Fibroblast of the aortic adventitia (primary cell): ENCODE measurements at places on chromosomes 7 and 10. TPM values are rescaled to one million over a fixed set of nuclear protein-coding genes. Genes with fewer than 3 reads are reported as not detected.

The AKR1C8 gene
- not detected in 2 replicates for total RNA-seq

The GIMAP6 gene
- 0.18 and 0.74 TPM in 2 replicates for total RNA-seq

The IRF5 gene
- total RNA-seq = not detected in 2 replicates

The CDHR3 gene
- 14.0 and 19.6 TPM in 2 replicates for total RNA-seq

The DNAJC12 gene
- total RNA-seq = 1.1 and 14.9 TPM in 2 replicates

The ZNF487 gene
- 6.1 and 36.5 TPM in 2 replicates for total RNA-seq

The ASIC3 gene
- 0.18 TPM in 1 of 2 replicates, not detected in the other for total RNA-seq

- peak; percentile 88 for DNase-seq
Measured at GRCh38 chr7:32958046-32959025, 1.1 kb downstream of the FKBP9 start.

GRCh38 chr7:138720286-138720685 lies 19.1 kb upstream of the SVOPL start:
- no peak for DNase-seq

DNA sequence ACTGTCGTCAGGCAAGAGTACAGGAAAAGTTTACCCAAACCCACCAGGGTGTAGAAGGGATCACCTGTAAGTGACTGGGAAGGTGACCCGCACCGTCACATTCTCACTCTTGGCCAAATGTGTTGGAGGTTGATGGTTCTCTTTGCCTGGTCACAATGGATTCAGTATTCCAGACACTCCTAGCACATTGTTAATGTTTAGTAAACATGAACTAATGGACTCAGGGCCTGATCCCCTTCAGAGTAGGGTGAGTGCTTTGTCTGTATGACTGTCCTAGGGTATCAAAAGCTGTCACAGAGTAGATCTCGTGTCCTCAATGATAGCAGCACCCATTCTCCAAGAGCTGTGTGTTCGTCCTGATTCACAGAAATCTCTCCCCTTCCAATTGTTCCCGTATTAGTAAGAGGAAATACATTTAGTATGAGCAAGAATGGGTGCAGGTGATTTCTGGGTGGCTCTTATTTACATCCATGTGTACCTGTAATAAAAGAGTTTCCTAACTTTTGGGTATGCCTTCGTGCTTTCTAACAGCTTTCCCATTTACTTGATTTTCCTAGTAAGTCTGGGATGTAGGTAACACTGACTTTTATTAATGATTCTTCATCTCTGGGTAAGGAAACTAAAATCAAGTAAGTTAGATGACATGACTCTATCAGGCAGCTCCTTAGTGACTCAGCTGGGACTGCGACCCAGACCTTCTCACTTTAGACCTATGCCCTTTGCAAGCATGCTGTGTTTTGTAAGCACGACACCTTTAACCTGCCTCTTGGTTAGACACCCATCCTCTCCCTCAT lies 4.7 kb downstream of the EEPD1 start:
- no peak for DNase-seq

GRCh38 chr7:90201500-90202195 lies 9.9 kb upstream of the STEAP2 start:
- no peak for DNase-seq

- no peak for DNase-seq
Measured at GRCh38 chr10:117553142-117553814, 10.7 kb downstream of the EMX2 start.

DNA sequence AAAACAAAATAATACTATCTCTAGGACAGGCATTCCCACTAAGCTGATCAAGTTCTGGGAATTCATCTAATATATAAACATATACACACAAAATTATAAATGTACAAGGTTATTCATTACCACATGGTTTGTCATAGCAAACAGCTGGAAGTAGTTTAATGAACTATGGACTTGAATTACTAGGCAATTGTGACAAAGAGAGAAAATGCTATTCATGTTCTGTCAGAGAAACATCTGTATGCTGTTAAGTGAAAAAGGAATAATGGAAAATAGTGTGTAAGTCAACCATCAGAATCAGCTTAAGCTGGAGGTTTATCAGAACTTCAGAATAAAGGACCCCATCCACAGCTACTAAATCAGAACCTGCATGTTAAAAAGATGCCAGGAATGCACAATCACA lies 2.8 kb downstream of the ZNF248 start:
- peak; percentile 12 for DNase-seq

- DNase-seq = no peak
Measured at GRCh38 chr10:46091828-46092523, 45.9 kb upstream of the MSMB start.

DNA sequence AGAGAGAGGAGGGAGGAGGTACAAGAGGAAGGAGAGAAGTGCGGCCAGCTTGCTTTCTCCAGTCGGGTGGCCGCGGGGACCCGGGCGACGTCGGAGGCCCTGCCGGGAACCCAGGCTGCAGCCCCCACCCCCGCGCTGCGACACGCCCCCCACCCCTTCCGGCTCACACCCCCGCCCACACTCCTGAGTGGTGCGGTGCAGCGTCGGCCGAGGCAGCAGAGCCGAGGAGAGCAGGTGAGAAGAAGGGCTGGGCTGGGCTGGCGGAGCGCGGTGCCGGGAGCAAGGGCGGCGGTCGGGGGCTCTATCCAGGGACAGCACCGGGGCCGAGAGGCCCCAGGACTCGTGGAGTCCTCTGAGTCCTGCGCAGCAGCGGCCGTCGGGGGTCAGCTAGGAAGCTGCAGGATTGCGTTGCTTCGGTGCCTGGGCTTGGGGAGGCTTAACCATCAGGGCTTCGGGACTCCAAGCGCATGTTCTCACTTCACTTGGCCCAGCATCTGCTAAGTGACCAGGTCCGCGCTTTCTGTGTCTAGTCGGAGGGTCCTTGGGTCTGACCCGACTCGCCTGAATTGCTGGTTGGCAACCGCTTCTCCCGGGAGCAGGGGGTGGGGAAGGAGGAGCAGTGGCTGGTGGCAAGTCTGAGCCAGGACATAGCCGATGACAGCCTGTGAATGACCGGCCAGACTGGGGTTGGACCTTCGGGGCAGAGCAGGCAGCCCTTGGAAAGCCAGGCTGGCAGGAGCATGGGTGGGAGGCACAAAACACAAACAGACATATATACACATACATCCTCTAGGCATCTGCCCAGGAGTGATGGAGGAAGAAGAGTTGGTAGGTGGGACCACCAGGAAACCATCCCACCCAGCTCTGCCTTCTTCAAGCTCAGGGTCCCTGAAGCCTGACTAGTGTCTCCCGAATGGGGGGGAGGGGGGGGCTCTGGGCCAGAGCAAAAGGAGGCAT lies 683 bp downstream of the CHAT start:
- no peak for DNase-seq

- DNase-seq = peak; percentile 26
Measured at GRCh38 chr10:100730725-100731406, 14.5 kb upstream of the PAX2 start.

DNA sequence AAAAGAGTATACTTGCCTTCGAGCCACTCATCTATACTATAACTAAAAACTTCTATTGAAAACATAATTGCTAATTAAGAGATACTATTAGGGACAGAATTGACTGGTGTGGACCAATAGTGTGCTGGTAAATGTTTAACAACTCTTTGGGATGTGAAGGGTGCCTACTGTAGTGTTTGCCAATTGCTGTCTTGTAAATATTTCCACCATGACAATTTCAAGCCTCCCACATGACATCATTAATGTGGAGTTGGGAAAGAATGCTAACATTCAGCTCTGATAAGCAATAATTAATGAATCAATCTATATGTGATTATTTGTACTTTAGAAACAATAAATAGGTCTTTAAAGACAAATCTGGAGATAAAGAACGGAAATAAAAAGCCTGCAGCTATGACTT lies 136.8 kb downstream of the DGKB start:
- DNase-seq = no peak

- peak; percentile 90 for DNase-seq
Measured at GRCh38 chr10:103448746-103449145, 3.4 kb downstream of the CALHM2 start.

DNA sequence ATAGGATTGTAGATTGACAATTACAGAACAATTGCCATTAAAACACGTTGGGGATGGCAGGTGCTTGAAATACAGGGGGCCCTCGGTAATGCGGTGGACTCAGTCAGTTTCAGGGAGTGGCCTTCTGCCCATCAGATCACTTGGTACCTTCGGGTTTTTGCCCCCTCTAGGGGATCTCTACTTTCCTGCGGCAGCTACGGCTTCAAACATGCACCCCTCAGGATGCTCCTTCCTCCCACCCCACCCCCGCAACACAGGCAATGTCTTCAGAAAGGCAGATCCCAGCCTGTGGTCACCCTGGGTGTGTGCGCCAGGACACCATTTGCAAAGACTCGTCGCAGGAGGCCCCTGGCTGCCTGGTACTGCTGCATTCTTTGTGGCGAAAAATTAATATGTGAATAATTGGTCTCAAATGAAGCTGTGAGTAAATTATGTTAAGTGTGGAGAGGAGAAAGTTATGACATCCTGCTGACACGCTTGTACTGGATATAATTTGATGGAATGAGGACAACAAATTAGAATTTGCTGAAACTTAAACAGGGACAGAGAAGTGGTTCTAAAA lies 431.0 kb upstream of the MKI67 start:
- no peak for DNase-seq

DNA sequence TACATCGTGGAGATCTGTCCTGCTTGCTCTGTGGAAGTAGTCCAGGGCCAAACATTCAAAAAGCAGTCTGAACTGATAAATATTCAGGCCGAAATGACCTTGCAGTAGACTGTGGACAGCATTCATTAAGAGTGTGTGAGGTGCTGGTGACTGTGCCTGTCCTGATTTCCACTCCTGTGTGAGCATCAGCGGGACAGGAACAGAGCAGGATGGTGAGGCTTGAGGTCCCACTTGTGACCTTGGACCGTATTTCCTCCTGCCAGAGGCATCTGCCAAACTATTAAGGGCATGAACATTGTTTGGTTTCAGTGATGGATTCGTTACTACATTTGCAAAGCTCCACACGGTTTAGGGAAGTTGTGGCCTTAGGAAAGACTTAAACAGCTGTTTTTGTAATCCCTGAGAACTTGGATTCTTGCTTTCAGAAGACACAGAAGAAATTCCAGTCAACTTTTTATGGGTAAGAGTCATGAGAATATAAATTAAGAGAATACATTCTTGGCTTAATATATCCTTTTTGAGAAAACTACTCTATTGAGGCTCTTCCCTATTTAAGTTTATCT lies 32.8 kb downstream of the CCNY start:
- DNase-seq = peak; percentile 38

DNA sequence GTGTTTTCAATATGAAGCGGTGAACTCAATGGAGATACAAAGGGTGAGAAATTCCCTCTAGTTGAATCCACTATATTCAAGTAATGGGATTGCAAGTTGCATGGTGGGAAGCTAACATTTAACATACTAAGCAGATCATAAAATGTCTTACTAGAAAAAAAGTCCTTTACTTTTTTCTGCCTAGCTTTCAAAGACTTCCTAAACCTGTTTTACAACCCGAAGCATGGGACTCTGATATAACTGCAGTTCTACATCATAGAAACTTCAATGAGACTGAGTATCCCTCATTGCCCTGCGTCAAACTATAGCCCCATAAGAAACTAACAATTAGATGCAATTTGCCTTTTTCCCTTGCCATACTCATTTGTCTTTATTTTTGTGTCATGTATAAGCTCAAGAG lies 179.9 kb downstream of the RTKN2 start:
- DNase-seq = no peak

DNA sequence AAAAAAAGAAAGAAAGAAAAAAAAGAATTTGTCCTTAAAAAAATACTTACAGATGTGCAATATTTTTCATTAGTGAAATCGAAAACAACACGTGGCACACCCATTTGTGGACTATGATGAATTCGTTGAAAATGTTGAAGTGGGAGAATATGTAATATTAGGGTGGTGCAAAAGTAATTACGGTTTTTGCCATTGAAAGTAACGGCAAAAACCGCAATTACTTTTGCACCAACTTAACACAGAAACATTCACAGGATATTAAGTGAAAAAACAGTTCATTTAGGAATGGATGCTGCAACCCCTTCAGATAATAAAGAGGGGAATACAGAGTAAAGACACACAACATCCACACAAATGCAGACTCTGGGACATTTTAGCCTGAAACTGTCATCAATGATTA lies 96.0 kb downstream of the CALN1 start:
- no peak for DNase-seq

DNA sequence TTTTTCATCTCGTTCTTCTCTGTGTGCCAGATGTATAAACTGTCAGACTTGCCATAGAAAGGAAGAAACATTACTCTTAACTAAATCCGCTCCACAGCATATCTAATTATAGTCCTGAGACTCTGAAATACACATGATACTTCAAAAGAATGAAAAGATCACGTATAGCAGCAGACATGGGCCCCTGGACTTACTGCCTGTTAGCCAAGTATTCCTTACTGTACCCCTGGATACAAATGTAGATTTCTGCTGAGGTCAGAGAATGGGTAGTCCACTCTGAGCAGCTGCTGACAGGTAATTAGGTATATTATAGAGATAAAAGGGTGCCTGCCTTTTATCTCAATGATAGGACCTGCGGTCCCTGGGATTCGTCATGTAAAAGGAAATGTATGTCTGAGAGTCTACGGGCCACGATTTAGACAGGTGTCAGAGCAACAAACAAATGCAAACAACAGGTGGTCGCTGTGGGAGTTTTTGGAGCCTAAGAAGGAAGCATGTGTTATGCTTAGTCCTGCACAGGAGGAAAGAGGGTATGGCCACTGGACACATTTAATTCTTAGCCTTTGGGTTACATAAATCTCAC lies 69.4 kb downstream of the VOPP1 start:
- DNase-seq = no peak

- DNase-seq = peak; percentile 61
Measured at GRCh38 chr10:29392376-29393021, 103.6 kb downstream of the LYZL1 start.

- no peak for DNase-seq
Measured at GRCh38 chr7:128837521-128837921, 7.3 kb downstream of the FLNC start.

- peak; percentile 21 for DNase-seq
Measured at GRCh38 chr10:105974803-105975456, 1189.6 kb downstream of the SORCS1 start.

GRCh38 chr7:39838326-39838725 lies 111.7 kb upstream of the CDK13 start:
- peak; percentile 21 for DNase-seq

DNA sequence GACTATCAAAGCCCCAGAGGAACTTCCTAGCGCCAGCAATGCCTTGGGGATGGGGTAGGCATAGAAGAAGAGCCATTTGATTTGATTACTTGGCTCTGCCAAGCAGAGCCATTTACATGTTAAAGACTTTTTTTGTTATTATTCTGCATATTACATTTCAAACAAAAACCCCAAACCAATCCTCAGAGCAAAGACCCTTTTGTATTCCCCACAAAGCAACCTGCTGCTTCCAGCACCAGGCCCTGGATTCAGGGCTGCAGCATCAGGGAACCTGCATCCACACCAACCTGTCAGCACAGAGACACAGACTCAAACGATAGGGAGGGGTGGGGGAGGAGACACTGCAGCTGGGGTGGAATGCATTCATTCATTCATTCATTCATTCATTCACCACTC lies 73.2 kb downstream of the GRID1 start:
- DNase-seq = no peak

GRCh38 chr10:113068178-113068890 lies 118.3 kb downstream of the TCF7L2 start:
- DNase-seq = no peak

GRCh38 chr7:90923541-90923997 lies 327.4 kb downstream of the CDK14 start:
- no peak for DNase-seq
